CD4-positive, alpha-beta memory T cell (primary cell): ENCODE measurements at places on chromosomes 12 and 14. TPM values are rescaled to one million over a fixed set of nuclear protein-coding genes. Genes with fewer than 3 reads are reported as not detected.

The NINJ2 gene
- 4.5 TPM for total RNA-seq

The NPAS3 gene
- not detected for total RNA-seq

The BEGAIN gene
- total RNA-seq, result 0.84 TPM

The SLC25A47 gene
- not detected for total RNA-seq

The TMEM229B gene
- total RNA-seq, result 35.8 TPM

The REM2 gene
- total RNA-seq, result 4.6 TPM

The SMOC1 gene
- total RNA-seq, result not detected
